ENCODE measurements at places on chromosomes 4 and X. TPM values are rescaled to one million over a fixed set of nuclear protein-coding genes. Genes with fewer than 3 reads are reported as not detected.

EXOC1L gene
- not detected for total RNA-seq

ANXA3 gene
- total RNA-seq: 58.8 TPM

EDNRA gene
- 0.21 TPM for total RNA-seq

FGD1 gene
- total RNA-seq: 5.1 TPM

SPACA5 gene
- not detected for total RNA-seq

PLXNB3 gene
- 3.9 TPM for total RNA-seq

GPR119 gene
- total RNA-seq: not detected

LRAT gene
- total RNA-seq: not detected

Data from A549 treated with AZD2906 at 1 μM for 4 hours (cell line).